ENCODE measurements at places on chromosomes 6 and 20. TPM values are rescaled to one million over a fixed set of nuclear protein-coding genes. Genes with fewer than 3 reads are reported as not detected.

- DNase-seq, result no peak
Measured at GRCh38 chr6:98836025-98836961, 1.9 kb downstream of the POU3F2 start.

DNA sequence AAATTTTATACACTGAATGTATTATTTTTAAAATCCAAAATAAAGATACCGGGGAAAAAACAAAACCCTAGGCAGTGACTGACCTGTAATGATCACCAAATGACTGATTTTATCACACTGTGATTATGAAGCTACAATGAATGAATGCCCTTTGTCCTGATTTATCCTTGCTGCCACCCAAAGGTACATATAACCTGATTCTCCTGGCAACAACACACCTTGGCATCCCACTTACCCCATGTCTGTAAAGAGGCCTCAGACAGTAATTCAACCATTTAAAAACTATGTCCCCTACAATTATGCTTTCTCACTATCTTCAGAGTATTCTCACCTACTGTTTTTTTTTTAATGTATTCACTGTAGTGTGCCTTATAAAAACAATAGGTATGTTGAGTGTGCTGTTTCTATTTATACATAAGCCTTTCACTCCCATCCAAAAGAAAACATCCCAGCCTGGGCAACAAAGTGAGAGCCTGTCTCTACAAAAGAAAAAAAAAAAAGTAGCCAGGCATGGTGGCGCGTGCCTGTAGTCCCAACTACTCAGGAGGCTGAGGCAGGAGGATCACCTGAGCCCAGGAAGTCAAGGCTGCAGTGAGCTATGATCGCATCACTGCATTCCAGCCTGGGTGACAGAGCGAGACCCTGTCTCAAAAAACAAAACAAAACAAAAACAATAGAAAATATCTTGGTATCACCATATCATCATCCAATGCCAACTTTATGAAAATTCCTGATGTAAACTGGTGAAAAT, 21.7 kb downstream of the B4GALT5 start:
- DNase-seq, result no peak

DNA sequence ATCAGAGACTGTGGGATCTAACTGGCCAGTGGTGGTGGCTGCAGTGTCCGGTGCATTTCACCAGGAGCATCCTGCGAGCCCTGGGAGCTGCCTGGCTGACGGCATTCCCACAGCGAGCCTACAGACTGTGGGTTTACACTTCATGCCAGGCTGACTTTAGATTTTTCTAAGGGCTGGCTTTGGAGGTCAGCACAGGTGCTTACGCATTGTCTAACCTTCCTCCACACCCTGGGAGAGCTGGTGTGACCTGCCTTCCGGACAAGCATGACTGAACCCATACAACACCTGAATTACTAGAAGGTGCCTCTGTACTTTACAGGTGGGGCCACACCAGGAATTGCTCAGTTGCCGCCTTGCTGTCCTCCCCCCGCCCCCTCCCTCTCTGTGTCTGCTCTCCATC, 96.2 kb downstream of the RREB1 start:
- DNase-seq, result no peak

SOX4 gene
- 4.3 TPM for total RNA-seq

- DNase-seq, result no peak
Measured at GRCh38 chr20:37396416-37397075, 50.6 kb downstream of the SRC start.

DNA sequence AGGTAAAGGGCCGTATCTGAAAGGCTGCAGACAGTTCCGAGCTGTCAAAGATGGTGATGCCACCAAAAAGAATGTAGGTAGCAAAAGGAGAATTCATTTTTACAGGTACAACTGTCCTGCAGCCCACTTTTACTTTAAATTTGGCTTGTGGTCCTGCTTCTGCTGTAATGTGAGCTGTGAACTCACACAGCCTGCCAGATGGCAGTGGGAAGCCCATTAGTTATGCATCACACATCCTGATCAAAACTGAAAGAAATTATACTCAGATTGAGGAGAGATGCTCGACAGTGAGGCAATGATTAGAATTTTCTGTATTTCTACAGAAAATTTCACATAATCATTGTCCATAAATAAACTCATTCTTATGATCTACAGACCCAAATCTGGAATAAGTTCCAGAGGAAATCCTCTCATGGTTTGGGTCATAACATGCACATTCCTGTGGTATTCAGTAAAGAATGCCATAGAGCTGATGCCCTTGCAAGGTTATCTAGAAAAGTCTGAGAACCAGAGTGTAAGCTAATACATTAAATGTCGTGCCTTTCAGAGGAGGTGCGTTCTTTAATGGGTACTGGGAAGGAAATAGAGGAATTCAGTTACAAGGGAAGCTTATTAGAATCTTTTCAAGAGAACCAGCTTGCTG, 23.9 kb upstream of the E2F3 start:
- DNase-seq, result no peak

DNA sequence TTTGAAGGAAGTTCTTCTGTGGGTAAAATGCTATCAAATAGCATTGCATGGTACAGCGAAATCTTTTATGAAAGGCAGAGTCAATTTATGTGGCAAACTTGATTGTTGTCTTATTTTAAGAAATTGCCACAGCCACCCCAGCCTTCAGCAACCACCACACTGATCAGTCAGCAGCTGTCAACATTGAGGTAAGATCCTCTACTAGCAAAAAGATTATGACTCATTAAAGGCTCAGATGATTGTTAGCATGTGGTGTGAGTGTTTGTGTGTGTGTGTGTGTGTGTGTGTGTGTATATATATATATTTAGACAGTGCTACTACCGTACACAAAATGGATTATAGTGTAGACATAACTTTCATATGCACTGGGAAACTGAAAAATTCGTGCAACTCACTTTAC, 27.8 kb downstream of the LRRN4 start:
- no peak for DNase-seq

DNA sequence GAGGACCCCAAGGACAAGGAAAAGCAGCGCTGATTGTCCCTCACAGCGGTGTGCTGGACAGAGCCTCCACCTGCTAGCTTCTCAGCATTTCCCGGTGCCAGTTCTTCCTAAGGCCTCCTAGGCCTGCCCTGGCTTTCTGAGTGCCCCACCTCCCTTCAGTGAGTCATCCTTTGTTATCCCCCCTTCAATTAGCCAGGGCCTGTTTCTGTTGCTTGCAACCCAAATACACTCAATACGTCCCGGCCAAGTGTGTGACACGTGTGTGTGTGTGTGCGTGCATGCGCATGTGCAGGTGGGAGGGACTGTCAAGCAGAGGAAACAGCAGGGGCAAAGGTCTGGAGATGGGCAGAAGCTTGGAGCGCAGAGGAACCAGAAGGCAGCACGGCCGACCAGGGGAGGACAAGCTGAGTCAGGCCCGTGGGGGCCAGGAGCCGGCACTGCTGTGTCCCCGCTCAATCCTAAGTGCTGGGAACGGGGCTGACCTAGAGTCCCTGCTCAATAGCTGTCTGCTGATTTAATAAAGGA, 159.8 kb downstream of the PREX1 start:
- DNase-seq, result no peak

SLC22A7 gene
- total RNA-seq, result 0.15 TPM

Measured in heart right ventricle (tissue), 16 donors.